ENCODE measurements at places on chromosomes 7 and 10.

- no peak for DNase-seq
Observed at GRCh38 chr10:79145517-79146470, 77.0 kb downstream of the ZMIZ1 start.

GRCh38 chr7:156642306-156643045, 1.9 kb downstream of the RNF32 start:
- DNase-seq, result no peak

DNA sequence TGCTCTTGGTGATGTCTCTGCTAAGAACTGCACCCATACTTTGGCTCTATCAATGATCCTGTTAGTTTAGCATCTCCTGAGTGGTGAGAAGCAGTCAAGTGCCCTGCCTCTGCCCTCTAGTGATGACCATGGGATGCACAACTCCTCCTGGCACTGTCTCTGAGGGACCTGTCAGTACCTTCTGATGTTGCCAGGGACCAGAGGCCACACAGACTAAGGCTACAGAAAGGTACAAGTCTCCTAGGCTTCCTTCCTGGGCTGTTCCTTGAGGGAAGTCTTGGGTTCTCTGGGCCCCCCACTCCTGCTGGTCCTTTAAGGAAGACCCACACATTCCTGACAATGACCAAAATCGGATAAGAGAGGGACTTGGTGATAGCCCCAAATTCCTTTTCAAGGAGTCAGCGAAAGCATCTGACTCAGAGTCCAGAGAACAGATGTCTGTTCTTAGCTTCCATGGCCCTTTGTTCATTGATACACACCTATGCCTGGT, 15.3 kb downstream of the NKX2-3 start:
- peak; percentile 61 for DNase-seq

- no peak for DNase-seq
Observed at GRCh38 chr10:6416892-6417512, 163.1 kb downstream of the PRKCQ start.

DNA sequence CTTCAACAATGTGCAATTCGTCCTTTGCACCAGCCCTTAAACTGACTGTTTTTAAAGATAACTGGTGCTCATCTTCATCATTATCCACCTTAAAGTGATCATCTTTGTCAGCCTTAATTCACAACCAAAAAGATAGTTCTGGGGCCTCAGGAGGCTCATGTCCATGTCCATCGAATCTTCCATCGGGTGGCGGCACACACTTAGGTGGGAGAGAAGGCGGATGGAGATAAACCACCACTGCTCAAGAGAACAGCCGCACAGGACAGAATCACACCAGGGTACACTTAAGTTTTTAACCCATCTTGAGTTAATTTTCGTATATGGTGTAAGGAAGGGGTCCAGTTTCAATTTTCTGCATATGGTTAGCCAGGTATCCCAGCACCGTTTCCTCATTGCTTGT, 24.8 kb downstream of the OIT3 start:
- no peak for DNase-seq

DNA sequence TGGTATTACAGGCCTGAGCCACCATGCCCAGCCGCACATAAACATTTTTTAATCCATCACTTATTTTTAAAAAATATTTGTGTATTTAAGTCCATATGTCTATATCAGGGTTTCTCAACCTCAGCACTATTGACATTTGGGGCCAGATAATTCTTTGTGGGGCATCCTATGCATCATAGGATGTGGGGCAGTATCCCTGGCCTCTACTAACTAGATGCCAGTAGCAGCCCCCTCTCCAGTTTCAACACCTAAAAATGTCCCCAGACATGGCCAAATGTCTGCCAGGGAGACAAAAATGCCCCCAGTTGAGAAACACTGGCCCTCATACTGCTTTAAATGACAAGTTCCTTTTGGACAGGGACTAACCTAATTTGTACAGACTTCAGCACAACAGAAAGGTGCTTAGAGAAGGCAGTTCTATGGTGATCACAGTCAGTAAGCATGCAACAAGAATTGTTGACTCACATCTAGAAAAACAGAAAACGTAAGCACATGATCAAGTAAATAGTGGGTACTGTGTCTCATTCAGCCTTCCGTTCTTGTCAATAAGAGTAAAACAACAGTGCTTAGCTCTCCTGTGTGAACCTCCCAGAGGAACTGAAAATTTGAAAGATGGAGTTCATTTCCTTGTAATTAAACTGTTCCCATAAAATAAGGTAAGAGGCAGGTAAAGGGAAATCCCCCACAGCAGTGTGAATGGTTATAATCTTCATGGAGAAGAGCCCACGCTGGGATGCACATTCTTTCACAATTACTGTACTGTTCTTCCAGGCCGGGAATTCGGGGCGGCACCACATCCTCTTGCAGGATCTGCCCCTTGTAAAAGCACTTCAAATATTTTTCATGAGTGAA, 17.3 kb upstream of the ADRB1 start:
- no peak for DNase-seq

DNA sequence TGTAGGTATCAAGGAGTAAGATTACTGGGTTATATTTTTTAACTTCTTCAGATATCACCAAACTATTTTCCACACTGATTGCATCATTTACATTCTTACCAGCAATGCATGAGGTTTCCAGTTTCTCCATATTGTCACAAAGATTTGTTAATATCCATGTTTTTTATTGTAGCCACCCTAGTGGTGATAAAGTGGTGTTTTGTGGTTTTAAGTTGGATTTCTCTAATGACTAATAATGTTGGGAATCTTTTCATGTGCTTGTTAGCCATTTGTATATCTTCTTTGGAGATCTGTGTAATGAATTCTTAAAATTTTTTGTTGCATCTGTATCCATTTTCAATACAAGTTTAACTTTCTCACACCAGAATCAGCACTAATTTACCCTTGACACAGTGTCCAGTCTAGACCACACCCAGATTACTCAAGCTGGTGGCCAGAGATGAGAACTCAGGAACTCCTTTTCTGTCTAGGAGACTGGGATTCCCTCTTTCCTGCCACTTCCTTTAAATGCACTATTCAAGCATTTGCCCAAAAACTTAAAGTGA, 67.0 kb upstream of the PLXDC2 start:
- DNase-seq, result no peak

DNA sequence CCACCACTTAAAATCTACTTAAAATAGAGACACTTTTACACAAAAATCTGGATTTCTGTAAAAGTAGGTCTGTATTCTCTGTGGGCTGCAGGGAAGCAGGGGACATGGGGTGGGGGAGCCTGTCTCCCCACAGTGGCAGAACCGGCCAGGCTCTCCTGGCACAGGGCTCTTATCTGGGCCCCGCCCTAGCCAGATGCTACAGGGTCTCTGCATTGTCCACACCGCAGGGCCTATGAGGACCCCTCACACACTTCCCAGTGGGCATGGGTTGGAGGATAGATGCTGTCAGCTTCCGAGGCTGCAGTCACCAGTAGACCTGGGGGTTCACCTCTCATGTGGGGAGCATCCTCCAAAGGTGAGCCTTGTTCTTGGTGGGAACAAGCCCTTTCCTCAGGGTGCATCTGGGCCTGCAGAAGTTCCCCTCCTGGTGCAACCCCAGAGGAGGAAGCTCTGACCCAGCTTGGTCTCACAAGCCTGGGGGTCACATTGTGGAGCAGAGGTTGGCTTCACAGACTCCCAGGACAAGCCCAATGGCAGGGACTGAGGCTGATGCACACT, 15.4 kb upstream of the MYL7 start:
- DNase-seq, result no peak

DNA sequence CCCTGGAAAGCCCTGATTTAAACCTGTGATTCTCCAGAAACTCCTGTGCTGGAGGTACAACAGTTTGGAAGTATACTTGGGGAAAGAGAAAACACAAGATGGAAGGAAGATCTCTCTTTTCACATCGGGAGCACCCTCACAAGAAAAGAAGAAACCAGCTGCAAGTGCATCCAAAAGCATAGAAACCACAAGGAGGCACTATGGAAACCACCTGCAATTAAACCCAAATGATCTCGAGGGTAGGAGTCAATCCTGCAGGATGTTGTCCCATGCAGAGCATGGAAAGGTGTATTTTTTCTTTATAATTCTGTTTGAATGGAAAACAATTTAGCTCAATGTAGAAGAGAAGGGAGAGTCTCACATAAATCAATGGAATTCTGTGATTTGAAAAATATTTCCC, 210.5 kb downstream of the TWIST1 start:
- DNase-seq, result no peak

DNA sequence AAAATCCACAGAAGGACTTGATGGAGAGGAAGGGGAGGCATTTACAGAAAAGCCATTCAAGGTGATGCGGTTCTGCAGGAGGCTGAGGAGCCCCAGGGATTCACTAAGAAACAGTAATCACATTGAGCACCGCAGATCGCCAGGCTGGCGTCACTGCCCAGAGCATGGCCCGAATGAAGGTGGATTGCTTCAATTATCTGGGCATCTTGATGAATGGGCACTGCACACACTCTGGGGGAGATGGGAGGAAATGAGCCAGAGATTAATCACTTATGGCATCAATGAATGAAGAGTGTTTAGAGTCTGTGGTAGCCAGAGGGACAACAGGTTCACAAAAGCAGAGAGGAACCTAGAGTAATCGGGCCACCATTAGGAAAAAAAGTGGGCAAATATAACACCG, 292.1 kb downstream of the ZEB1 start:
- no peak for DNase-seq

- no peak for DNase-seq
Observed at GRCh38 chr7:69419934-69420333, 178.3 kb upstream of the AUTS2 start.

DNA sequence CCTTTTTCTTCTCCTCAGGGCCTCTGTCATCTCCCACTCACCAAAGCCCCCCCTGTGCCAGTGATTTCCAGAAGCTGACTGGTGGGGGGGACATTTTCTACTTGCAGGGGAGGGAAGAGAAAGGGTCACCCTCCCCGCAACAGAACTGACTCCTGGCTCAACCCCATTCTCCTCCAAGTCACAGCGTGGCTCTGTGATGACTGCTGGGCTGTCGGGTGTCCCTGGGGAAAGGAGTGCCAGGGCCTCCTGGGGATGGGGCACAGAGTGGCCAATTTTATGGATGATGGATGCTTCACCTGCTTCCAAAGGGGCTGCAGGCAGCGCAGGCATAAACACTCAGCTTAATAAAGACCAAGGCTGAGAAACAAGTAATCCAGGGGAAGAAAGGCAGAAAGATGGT, 523.0 kb downstream of the PTPRN2 start:
- no peak for DNase-seq

GRCh38 chr7:101968720-101969466, 151.5 kb downstream of the CUX1 start:
- no peak for DNase-seq

DNA sequence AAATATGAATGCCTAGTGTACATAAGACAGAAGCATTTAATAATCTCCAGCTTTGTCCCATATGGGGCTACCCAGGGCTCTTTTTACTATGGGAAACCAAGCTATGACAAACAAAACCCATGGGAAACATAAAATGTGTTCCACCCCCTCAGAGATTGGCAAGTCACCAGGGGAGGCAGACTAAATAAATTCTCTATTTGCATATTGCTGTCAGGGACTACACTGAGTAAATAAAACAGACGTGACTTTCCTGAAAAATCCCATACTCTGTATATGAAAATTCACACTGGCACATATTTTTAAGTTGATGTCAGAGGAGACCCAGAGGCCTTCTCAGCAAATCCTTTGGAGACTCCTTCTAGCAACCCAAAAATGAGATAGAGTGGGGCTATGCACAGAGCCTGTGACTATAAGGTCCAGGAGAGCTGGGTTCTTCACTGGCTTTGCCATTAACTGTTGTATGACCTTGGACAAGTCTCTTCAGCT, 44.0 kb upstream of the HPSE2 start:
- DNase-seq, result no peak

GRCh38 chr10:23294638-23295247, 49.9 kb downstream of the C10orf67 start:
- DNase-seq, result no peak

- DNase-seq, result no peak
Observed at GRCh38 chr7:93226310-93226709, at the start of gene HEPACAM2. TSS of gene HEPACAM2 (minus strand) at chr7:93226469.

- DNase-seq, result peak; percentile 72
Observed at GRCh38 chr10:69636626-69637605, 6.9 kb downstream of the FAM241B start.

GRCh38 chr10:127991543-127992255, 84.8 kb downstream of the PTPRE start:
- no peak for DNase-seq

DNA sequence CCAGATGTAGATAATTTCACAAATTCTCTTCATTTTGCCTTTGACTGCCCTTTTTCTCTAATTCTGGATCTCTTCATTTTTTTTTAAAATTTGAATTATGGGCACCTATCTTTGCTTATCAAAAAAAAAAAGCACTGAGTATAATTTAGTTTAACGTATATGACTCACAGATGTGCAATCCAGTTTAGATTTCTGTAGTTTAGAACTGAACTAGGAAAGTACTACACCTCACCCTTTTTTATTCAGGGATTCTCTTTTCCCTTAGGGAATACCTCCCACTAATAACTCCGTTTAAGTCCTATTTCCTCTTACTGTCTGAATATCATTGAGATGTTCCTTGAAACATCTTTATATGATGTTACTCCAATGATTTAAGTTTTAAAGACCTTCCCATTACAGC, 665.0 kb downstream of the MAGI2 start:
- DNase-seq, result no peak

GRCh38 chr10:90960355-90960814, 39.5 kb upstream of the ANKRD1 start:
- no peak for DNase-seq

DNA sequence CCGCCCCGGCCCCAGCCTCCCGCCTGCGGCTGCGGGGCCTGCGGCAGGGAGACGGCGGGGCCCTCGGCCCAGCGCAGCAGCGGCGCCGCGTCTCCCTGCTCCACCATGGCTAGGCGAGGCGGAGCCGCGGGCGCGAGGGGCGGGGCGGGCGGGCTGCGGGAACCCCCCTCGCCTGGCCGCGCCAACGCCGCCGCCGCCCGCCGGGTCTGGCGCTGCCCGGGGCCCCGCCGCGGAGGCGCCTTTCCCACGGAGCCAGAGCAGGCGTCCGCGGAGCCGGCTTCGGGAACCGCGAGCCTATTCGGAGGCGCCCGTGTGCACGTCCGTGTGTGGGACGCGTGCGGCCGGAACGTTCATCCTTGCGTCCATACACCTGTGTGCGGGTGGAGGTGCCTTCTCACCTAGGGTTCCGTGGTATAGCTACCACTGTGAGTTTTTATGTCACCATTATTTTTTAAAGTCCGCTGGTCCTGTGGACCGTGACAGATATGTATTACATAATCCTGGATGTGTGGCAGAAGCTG, at the start of gene DENND11:
Gene DENND11 (minus strand): TSS at position 120 of the 521 bp plus-strand sequence. CDS start 13 bp downstream, at position 107.
- DNase-seq, result no peak

DNA sequence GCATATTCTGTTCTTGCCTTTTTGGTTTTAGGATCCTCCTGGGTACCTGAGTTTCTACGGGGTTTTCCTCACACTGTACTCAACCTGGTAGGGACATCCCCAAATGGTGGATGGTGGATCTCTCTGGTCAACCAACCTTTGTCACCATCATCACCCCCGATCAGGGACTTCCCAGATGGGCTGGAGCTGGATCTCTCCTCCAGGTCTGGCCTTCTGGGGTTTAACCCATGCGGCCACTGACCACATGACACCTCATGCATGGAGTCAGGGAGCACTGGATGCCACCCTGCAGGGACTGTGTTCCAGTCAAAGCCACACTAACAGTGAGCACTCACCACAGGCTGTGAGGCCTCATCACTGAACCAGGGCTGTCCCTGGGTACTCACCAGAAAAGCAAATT, 80.0 kb downstream of the CELF2 start:
- DNase-seq, result no peak
